ENCODE measurements at places on chromosomes 3 and 15.

- no peak for DNase-seq
Measured at GRCh38 chr3:128278130-128278529, 124.8 kb downstream of the EEFSEC start.

GRCh38 chr3:149844091-149844490 is 31.1 kb downstream of the RNF13 start:
- no peak for DNase-seq

- no peak for DNase-seq
Measured at GRCh38 chr15:50210462-50211157, 28.6 kb downstream of the SLC27A2 start.

GRCh38 chr3:112769286-112769978 is 77.2 kb downstream of the CD200R1L start:
- no peak for DNase-seq

GRCh38 chr3:183845090-183845489 is 19.7 kb upstream of the MAP6D1 start:
- DNase-seq: no peak

- no peak for DNase-seq
Measured at GRCh38 chr3:39220407-39221140, 28.2 kb upstream of the XIRP1 start.

DNA sequence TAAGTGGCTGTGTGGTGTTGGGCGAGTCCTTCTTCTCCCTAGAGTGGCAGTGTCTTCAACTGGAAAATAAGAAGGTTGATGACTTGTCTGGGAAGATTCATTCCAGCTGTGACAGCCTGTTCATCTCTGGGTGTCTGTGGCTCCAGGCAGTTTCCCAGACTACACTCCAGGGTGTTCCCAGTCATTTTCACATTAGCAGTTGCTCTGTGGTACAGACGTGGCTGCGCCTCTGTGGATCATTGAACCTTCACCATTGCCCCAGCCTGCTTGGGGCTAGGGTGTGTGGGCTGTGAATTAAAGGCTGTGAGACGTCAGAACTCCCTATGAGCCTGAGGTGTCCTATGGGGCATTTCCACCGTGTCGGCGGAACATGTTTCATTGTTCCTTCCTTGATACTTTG is 239.6 kb upstream of the NR2E3 start:
- DNase-seq: no peak

GRCh38 chr3:49454458-49454857 is 15.6 kb upstream of the DAG1 start:
- no peak for DNase-seq

DNA sequence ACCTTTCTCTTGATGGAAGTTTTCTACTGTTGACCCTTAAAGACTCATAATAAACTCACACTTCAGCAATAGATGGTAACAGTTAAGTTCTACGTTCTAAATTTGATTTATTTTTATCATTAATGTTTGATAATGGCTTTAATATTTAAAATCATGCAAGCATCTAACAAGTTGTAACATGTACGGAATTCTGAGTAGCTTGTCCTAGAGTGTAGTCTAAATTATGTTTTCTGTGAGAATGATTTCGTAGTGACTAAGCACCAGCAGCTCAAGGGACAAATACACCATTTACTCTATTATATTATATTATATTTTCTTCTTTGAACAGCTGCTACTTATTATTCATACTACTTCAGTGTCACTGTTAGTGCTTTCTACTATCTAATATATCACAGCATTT is 345.6 kb downstream of the NLGN1 start:
- DNase-seq: no peak

- no peak for DNase-seq
Measured at GRCh38 chr15:100740138-100740537, 137.7 kb downstream of the ASB7 start.

DNA sequence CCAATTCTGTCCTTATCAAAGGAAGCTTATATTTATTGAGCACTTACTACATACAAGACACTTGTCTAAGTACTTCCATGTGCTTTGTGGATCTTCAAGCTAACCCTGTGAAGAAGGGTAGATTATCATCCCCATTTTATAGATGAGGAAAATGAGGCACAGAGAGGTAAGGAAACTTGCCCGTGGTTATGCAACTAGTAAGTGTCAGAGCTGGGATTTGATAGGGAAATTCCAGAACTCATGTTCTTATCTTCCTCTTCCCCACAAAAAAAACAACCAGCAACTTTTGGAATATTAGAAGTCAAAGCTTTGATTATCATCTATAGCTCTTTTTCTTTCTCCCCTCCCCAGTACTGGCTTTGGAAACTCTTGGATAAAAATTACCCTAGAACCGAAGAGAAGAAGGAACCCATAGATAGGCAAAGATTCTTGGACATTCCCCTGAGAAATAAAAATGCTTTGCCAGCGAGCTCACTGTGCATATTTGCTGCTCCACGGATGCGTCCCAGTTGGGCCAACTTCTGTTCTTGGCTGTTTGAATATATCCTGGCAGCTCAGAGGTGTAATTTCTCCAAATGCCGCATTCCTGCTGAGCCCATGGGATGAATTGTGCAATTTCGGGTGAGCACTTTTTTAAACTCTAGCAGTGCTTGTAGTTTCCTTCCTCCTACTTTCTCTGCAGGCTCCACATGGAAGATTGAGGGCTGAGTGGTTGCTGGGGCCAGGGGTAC is 591.5 kb upstream of the CFAP20DC start:
- peak; percentile 28 for DNase-seq

Data from uterus (tissue), 4 donors.